ENCODE measurements at places on chromosomes 6 and 20.
A peak's percentile ranks its signal among the peaks of the same experiment; 100 is the strongest.

DNA sequence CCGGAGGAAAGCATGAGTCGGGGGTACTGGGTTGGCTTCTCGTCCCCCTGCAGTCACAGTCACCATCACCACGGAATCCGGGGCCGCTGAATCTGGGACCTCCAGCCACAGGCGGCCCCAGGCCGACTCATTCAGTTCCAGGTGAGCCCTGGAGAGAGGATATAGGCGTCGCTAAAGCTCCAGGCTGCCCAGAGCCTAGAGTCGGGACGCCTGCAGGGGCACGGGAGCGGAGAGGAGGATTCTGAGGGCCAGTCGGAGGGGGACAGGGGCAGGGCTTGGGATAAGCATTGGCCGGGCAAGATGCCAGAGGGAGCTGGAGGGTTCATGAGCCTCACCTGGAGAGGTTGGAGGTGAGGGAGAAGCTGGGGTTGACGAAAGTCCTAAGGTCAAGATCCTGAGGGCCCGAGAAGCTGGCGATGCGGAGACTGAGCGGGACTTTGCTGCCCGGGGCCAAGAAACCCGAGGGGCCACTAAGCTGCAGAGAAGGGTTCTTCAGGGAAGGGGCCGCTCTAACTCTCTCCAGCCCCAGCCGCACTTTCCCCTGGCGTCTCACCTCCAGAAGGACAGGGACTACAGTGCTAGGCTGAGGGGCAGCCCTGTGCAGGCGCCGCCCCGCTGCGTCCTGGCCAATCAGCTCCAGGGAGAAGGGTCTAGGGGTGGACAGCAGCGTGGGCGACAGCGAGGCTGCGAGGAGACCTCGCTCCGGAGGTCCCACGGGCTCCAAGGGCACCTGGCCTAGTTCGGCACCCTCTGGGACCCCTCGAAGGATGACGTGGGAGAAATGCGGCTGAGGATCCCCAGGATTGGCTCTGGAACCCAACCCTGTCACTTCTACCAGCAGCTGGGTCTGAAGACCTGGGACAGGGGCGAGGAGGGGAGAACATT, 3.7 kb downstream of the SAPCD1 start:
- DNase-seq = no peak

- no peak for DNase-seq
These were observed 272.0 kb downstream of the SMOC2 start for GRCh38 chr6:168712993-168713392.

DNA sequence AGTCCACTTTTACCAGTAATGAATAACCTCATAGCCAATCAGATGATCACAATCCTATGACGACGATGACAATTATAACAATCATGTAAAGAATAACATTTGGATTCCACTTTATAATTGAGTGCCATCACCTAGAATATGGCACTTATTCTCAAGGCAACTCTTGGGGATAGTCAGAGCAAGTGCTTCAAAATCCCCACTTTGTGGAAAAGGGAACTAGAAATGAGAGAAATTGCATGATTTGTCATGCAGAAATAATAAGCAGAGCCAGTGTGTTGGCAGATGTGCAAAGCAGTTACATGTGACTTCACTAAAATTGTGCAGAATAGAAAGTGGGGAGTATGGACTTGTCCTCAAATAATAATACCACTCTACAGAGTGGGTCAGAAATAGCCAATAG, 41.3 kb downstream of the FRK start:
- DNase-seq = no peak

GRCh38 chr20:1299522-1299921, 29.4 kb downstream of the SDCBP2 start:
- peak; percentile 18 for DNase-seq

- DNase-seq = peak; percentile 73
These were observed 16.6 kb downstream of the SLC22A1 start for GRCh38 chr6:160137989-160138835.

DNA sequence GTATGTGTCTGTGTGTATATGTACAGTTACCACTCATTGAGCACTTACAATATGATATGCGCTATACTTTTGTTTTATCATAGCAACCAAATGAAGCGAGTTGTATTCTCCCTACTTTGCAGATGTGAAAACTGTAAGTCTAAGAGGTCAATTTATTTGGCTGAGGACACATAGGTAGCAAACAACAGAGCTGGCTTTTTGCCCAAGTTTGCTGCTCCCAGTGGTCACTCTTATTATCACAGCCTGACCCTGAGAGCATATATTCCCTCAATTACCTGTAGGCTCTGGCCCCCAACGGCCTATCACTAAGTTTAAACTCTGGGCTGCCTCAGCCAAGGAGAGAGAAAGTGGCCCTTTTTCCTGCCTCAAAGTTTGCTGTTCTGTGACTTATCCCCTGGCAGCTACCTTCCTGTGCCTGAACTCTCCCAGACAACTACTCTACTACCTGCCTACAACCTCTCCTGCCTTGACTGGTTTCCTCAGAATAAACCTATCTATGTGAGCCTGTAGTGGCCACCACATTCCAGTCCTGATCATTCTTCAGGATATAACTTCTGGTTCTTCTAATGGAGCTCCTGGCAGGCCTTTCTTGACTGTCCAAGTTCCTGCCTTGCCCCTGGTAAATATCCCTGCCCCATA, 221.8 kb downstream of the FRK start:
- peak; percentile 73 for DNase-seq

- no peak for DNase-seq
These were observed 5.3 kb downstream of the RAB32 start for GRCh38 chr6:146548898-146549374.

GRCh38 chr6:151877458-151877857, 70.0 kb downstream of the ESR1 start:
- no peak for DNase-seq

DNA sequence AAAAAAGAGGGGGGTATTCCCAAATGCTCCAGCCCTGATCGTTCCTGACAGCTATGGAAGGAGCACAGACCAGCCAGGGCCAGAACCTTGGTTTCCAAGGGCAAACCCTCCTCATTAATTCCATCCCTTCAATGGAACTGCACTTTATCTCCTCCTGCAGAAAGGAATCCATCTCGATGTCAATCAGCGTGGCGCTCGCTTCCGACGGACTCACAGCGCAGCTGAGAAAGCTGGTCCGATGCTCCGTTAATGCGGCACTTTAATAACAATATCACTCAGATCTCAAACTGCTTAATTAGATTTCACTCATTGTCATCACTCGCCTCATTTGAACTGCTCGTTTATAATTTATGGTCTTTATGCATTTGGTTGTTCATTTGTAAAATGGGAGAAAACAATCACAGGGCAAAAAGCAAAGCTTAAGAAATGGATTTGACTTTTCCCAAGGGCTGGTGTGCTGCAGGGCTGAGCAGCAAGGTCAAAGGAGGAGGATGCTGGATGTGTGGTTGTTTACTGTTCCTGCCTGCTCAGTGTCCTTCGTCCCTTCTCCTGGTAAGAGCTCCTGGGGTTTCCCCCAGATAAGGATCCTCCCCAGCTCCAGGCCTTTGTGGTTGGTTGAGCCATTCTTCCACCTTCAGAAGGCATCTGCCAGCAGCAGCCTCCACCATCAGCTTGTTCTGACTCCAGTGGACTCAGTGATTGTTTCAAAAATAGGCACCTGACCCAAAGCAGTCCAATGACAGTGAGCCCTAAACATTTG, 152.7 kb downstream of the ANKRD60 start:
- no peak for DNase-seq

DNA sequence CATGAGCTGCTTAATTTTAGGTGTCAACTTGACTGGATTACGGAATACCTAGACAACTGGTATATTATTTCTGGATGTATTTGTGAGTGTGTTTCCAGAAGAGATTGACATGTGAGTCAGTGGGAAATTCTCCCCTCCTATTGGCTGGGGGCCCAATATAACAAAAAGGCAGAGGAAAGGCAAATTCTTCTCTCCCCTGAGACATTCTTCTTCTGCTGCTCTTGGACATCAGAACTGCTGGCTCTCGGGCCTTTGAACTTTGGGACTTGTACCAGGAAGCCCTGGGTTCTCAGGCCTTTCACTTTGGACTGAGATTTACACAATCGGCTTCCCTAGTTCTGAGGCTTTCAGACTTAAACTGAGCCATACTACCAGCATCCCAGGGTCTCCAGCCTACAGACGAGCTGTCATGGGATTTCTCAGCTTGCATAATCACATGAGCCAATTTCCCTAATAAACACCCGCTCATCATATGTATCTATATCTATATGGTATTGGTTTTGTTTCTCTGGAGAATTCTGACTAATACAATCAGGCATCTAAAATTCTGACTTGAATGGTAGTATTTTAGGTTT, 7.6 kb upstream of the BTN3A3 start:
- DNase-seq = peak; percentile 51

GRCh38 chr6:45419571-45420082, 41.9 kb upstream of the SUPT3H start:
- peak; percentile 68 for DNase-seq

DNA sequence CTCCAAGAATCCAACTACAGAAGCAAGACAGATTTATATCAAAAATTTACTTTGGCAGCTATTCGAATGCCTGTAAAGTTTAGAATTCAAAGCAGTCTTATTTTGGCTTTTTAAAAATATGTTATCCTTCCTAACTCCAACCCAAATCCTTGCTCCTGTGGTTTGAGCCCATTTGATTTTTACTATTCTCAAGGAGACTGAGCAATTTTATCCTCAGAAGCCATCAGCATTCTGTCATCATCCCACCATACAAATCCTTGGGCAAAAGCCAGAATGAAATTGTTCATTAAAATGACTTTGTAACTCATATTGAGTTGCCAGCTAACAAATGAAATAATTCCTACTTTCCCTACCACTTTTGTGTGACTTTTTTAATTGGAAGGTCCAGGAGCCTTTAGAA, 392.8 kb downstream of the ADGRB3 start:
- no peak for DNase-seq

DNA sequence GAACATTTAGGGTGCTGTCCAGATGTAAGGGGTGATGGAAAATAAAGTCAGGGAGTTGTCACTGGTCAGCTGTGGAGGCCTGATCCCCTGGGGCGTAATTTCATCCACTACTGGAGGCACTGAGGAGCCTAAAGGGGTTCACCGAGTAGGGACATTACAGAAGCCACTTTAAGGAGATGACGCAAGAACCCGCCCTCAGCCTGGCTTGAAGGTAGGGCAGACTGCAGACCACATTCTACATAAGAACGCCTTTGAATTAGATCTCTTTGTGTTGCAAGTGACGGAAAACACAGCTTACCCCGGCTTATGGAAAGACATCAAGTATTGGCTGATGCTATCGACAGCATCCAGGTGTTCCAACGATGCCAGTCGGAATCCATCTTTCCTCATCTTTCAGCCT, 462.7 kb upstream of the CDH4 start:
- DNase-seq = no peak

DNA sequence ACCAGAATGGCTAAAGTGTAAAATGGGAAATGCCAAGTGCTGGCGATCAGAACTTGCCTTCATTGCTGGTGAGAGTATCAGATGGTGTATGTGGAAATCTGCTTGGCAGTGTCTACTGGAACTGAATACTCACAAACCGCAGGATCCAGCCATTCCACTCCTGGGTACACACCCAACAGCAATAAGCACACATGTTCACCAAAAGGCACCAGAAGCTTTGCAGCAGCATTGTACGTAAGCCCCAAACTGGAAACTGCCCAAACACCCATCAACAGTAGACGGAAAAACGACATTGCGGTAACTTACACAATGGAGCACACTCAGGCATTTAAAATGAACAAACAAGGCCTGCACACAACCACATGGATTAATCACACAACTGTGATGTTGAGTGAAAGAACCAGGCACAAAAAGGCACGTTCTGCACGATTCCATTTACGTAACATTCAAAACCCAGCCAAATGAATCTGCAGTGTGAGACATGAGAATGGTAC, 37.3 kb upstream of the BPIFA2 start:
- peak; percentile 17 for DNase-seq

GRCh38 chr6:122147291-122147690, 252.2 kb upstream of the HSF2 start:
- DNase-seq = no peak

DNA sequence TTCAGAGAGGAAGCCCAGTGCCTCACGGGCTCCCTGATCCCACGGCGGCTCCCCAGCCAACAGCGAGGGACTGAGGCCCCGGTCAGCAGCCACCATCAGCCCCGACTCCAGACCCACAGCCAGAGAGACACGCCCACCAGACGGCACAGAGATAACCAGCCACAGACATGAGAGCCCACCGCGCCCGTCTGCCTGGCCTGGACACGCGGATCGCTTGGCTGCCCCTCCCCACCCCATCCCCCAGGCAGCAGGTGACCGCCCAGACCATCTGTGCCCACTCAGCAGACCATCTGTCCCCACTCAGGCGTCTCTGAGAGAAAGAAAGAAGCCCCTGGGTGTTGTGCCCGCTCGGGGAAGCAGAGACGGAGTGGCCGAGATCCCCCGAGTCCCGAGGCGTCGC, 55.5 kb upstream of the CHRNA4 start:
- no peak for DNase-seq

DNA sequence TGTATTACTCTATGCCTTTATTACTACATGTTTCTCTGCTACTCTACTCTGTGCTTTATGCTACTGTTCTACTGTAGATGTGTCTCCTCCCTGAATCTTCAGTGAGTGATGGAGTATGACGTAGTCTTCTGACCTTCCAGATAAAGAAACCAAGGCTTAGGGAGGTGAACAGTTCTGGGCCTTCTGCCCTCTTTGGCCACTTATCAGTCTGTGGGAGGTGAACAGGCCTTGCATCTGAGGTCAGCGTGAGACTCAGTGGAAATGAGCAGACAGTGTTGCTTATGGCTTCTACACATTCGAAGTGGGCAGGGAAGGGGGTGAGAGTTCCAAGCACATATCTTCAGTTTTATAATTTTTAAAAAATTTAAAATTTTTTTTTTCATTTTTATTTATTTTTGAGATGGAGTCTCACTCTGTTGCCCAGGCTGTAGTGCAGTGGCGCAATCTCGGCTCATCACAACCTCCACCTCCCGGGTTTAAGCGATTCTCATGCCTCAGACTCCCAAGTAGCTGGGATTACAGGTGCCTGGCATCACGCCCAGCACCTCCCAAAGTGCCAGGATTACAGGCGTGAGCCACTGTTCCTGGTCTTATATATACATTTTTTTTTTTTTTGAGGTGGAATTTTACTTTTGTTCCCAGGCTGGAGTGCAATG, 24.2 kb downstream of the MYBL2 start:
- no peak for DNase-seq

GRCh38 chr6:147617366-147617765, 108.9 kb downstream of the SAMD5 start:
- no peak for DNase-seq

GRCh38 chr6:20712011-20712410, 177.8 kb downstream of the CDKAL1 start:
- peak; percentile 22 for DNase-seq

DNA sequence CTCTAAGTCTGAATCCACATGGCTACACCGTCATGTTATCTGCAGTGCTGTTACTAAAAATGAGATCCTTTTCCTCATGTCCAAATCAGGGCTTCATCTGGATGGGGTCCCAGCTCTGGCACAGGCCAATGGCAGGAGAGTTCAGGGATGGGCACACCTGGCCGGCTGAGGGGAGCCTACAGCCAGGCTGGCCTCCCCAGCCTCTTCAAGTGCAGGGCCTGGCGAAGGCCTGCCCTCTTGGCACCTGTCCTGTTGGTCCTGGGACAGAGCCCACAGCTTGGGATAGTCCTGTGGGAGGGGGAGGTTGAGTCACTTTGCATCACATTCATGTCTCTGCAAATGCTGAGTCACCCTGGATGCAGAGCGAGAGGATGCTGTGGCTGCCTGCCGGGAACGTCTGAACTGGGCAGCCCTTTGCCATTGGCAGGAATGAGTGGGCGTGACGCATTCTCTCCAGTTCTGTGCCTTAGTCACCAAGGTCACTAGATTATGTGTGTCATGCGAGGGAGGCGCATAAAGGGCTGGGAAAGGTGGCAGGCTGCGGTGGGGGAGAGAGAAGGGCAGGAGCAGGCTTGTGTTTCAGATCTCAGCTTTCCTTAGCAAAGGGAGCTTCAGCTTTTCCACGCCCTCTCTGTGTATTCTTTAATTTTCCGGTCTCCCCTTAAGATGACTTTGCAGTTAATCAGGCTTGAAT, 223.2 kb upstream of the ECI2 start:
- peak; percentile 100 for DNase-seq
